ENCODE measurements at places on chromosomes 2 and 18. TPM values are rescaled to one million over a fixed set of nuclear protein-coding genes. Genes with fewer than 3 reads are reported as not detected.

DNA sequence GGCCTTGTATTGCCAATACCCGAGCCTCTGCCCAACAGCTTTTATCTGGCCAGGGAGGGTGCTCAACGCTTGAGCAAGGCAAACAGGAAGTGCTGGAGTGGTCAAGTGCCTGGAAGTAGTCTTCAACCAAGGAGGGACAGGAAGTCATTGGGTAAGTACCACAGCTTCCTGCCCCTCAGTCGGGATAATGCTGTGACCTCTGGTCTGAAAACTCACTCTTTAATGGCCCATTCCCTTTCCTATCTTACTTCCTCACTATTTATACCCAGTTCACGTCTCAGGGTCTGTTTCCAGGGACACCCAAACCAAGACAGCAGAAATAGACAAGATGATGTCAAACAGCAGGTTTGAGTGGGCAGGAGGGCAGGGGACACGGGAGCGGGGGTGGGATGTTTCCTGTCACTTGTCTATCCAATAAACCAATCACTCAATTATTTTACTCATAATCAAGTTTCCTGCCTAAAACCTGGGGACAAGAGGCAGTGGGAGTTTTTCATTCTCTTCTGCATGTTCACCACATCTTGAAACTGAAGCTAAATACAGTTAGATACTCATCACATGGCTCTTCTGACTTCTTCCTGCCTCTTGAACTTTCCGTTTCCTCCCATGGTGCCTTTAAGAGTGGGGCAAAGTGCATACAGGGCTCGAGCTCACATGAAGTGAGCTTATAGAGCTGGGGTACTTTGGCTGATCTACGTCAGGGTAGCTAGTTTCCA is 68.9 kb upstream of the CAB39 start:
- DNase-seq, result peak; percentile 31
- H3K27me3 ChIP-seq, result no peaks in the 10 kb centered on the region
- H3K4me1 ChIP-seq, result no peaks in the 10 kb centered on the region
- H3K27ac ChIP-seq, result no peak overlapping the region

DNA sequence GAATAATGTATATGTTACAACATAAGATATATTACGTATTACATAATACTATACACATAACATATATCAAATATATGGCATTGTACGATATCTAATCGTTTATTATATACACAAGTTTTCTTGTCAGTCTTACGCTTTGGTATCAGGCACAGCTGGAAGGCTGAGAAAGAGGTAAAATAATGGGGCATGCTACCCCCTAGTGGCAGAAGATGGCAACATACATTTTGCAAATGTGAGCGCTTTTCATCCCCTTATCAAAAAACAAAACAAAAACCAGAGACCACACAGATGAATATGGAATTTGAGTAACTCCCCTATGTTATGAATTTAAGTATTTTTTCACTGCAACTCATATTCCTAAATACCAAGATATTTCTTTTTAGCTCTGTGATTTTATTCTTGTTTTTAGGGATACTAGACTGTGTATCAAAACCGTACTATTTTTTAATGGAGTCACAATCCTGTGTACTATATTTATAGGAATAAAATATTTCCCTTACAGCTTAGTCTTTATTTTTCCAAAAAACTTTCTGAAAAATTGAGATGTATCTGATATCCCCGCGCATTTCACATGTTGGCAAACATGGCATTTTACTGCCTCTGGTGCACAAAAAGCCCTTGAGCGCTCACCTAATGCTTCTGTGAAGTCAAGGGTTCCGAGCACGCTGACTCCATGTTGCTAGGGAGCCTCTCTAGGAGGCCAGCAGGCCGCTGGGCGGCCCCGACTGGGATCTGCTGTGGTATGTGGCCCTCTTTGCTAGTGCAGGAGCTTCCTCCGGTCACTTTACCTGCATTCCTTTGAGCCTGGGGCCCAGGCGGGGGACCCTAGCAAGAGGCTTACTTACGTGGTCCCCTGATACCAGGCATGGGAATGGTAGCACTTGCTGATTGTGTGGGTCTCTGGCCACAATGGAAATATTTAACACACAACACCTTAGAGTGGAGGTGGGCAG is 62.5 kb downstream of the SLC4A3 start:
- peaks cover 7% of the 10 kb centered on the region for H3K4me1 ChIP-seq
- no peak overlapping the region for H3K4me3 ChIP-seq
- no peaks in the 10 kb centered on the region for H3K36me3 ChIP-seq
- no peak overlapping the region for H3K27ac ChIP-seq

ASB18 gene
- 0.43 TPM for total RNA-seq

DNA sequence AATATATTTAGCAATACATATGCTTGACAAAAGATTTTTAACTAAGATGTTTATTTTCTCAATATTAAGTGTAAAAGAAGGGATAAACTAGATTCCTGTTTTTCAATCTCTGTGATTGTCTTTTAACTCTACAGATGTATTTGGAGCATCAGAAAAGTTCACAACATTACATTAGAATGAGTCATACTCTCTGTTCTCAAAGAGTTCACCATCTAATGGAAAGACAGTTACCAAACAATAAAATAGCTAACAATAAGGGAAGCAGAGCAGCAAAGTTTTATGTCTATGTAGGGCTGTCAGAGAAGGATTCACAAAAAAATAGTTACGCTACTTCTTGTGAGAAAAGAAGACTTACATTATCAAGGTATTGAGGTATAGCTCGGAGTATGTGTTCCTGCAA is 109.2 kb upstream of the MAP2 start:
- DNase-seq, result no peak
- no peak overlapping the region for H3K4me3 ChIP-seq
- no peaks in the 10 kb centered on the region for H3K36me3 ChIP-seq

- H3K36me3 ChIP-seq, result no peaks in the 10 kb centered on the region
Observed at GRCh38 chr2:216590780-216591179, 42.4 kb upstream of the IGFBP2 start.

DNA sequence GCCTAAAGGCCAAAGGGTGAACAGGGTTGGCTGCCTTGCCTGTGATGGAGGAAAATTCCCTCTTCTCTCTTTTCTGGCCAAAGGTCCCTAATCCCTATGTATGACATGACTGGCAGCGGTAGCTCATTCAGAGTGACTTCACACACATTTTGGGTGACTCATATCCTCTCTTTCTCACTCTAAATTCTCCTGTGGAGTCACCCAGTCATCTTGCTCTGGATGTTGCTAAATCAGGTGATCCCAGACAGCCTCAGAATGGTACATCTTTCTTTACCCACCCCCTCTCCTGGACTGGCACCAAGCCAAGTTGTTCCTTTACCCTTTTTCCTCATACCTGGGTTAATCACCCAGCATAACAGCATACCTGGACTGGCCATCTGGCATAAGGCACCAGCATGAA is 77.2 kb downstream of the NEURL3 start:
- H3K27me3 ChIP-seq, result no peaks in the 10 kb centered on the region
- no peak overlapping the region for H3K27ac ChIP-seq
- no peak for DNase-seq
- no peaks in the 10 kb centered on the region for H3K4me1 ChIP-seq
- H3K4me3 ChIP-seq, result no peak overlapping the region

DNA sequence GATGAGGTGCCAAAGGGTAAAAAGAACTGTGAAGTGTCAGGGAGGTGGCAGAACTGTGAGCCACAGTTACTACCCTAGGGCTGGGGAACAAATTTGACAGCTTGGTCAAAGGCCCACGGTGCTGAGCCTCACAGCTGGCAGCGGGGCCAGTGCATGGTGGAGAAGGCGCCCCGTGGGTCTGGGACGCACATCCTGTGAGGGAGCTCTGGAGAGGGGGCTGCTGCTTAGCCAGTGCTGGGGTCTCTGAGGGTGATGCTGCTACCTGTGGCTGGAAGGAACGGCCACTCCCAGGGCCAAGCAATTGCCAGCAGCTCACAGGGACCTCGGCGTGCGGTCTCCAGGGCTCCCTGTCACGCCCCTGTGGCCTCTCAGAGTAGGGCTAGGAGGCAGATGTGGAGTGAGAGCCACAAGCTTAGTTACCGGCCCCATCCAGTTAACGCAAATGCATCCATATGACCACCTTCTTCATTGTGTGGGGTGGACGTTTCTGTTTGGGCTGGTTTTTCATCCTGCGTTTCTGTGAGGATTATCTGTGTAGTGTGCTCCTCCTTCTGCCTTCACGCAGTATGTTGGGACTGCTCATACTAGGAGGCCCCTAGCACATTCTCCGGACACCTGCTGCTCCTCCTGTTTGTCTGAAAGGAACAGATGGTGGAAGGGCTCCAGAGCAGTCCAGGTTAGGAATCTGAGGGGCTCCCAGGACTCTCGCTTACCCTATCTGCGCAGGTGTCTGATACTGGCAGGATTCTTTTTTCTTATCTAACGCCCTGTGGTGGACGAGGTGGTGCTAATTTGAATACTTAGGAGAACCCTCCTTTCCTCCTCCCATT is 26.0 kb downstream of the STK25 start:
- H3K4me3 ChIP-seq, result no peak overlapping the region
- DNase-seq, result no peak
- no peaks in the 10 kb centered on the region for H3K27me3 ChIP-seq
- H3K36me3 ChIP-seq, result no peaks in the 10 kb centered on the region

DNA sequence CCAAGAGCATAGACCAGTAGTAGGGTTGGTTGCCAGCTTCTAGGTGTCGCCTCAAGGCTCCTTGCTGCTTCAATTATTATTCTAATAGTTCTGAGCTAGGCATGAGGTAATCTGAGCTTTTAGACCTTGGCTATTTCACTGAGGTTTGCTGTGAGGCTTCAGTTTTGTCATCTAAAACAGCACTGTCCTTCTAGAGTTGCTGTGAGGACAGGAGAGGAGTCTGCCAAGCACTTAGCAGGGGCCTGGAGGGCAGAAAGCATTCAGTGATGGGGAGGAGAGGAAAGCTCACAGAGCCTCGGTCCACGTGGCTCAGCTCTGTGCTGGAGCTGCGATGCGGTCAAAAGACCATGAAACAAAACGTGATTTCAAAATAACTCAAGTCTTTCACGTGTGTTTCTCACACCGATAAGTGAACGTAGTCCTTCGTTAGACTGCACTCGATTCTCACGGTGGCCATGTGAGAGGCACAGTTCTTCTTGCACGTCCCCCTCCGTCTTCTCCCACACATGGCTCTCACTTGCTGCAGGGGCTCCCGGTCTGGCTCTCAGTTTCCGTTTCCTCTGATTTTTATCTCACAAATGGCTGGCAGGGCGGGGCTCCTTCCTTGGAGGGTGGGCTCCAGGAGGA is 113.7 kb downstream of the B3GNT2 start:
- no peak overlapping the region for H3K4me3 ChIP-seq
- H3K4me1 ChIP-seq, result peaks cover 3% of the 10 kb centered on the region
- H3K27me3 ChIP-seq, result no peaks in the 10 kb centered on the region
- no peaks in the 10 kb centered on the region for H3K36me3 ChIP-seq
- no peak overlapping the region for H3K27ac ChIP-seq

GRCh38 chr2:190961918-190962487 is 52.0 kb downstream of the STAT1 start:
- no peaks in the 10 kb centered on the region for H3K4me1 ChIP-seq
- no peak overlapping the region for H3K4me3 ChIP-seq
- H3K27ac ChIP-seq, result no peak overlapping the region
- no peaks in the 10 kb centered on the region for H3K36me3 ChIP-seq
- H3K27me3 ChIP-seq, result no peaks in the 10 kb centered on the region
- no peak for DNase-seq

RAX gene
- total RNA-seq, result not detected

ACTR1B gene
- total RNA-seq, result 56.3 TPM

- no peaks in the 10 kb centered on the region for H3K27me3 ChIP-seq
- no peaks in the 10 kb centered on the region for H3K4me1 ChIP-seq
- no peak for DNase-seq
- no peaks in the 10 kb centered on the region for H3K36me3 ChIP-seq
- no peak overlapping the region for H3K27ac ChIP-seq
Observed at GRCh38 chr2:187966924-187967323, 324.8 kb upstream of the GULP1 start.

DNA sequence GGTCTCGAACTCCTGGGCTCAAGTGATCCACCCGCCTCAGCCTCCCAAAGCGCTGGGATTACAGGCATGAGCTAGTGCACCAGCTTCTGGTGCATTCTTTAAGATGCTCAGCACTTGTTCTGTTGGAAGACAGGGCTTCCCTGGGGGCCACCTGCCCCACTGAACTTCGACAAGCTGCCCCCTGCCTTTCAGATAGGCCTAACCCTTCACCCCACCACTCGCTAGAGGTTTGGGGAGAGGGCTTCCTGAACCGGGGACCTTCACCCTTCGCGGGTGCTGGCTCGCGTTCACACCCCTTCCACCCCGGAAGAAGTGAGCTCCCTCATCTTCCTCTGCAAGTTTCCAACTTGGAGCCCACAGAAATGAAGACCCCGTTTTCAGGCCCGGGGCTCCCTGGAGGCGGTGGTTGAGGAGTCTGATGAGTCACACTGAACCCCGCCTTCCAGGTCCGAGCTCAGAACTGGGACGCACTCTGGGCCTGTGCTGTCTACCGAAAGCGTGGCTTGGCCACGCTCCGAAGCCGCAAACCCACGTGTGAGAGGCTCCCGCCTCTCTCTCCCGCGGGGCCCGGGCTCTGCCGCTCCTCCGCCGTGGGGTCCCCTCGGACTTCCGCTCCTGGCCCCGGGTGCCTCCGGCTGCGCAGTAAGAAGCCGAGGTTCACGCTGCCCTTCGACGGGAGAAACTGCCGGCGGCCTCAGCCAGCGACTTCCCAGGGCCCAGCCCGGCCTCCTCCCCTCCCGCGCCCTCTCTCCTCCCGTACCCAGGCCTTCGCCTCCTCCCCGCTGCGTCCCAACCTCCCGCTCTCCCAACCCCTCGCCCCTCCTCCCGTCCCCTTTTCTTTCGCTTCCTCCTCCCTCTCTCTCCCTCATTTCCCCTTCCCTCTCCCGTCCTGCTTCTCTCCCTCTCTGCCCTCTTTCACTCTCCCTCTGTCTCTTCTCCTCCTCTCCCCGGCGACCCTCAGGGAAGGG is 47.5 kb upstream of the SP3 start:
- H3K4me1 ChIP-seq, result peaks cover 16% of the 10 kb centered on the region
- H3K4me3 ChIP-seq, result peak overlapping the region; percentile 65
- DNase-seq, result peak; percentile 73
- H3K36me3 ChIP-seq, result no peaks in the 10 kb centered on the region
- peak overlapping the region; percentile 95 for H3K27ac ChIP-seq

DNA sequence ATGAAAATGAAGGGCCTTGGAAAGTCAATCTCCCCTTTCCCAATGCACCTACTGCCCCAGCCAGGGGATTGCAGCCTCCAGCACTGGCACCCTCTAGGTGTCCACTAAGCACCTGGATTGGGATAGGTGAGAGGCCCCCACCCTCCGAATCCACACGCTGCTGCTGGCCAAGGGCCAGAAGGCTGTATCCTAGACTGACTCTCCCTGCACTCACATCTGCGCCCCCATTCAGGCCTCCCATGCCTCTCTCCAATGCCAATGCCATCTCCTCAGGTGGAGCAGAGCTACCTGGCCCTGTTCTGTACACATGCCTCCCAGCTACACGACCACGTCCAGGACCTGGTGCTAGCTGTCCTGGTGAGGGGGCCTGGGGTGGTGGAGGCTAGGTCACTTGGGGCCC is 9.8 kb downstream of the MFSD2B start:
- no peak for DNase-seq
- no peak overlapping the region for H3K4me3 ChIP-seq
- no peaks in the 10 kb centered on the region for H3K4me1 ChIP-seq

- no peaks in the 10 kb centered on the region for H3K27me3 ChIP-seq
- no peaks in the 10 kb centered on the region for H3K36me3 ChIP-seq
- no peak overlapping the region for H3K27ac ChIP-seq
- no peak overlapping the region for H3K4me3 ChIP-seq
- H3K4me1 ChIP-seq, result no peaks in the 10 kb centered on the region
- DNase-seq, result peak; percentile 5
Observed at GRCh38 chr2:239831001-239831731, 194.0 kb downstream of the NDUFA10 start.

GRCh38 chr2:227474410-227474809 is 2.5 kb downstream of the AGFG1 start:
- peaks cover 15% of the 10 kb centered on the region for H3K4me1 ChIP-seq
- H3K27ac ChIP-seq, result no peak overlapping the region
- H3K36me3 ChIP-seq, result no peaks in the 10 kb centered on the region
